ENCODE measurements at places on chromosomes 6 and 20. TPM values are rescaled to one million over a fixed set of nuclear protein-coding genes. Genes with fewer than 3 reads are reported as not detected.

GRCh38 chr20:51926670-51927305 is 124.5 kb upstream of the SALL4 start:
- no peak for DNase-seq

DNA sequence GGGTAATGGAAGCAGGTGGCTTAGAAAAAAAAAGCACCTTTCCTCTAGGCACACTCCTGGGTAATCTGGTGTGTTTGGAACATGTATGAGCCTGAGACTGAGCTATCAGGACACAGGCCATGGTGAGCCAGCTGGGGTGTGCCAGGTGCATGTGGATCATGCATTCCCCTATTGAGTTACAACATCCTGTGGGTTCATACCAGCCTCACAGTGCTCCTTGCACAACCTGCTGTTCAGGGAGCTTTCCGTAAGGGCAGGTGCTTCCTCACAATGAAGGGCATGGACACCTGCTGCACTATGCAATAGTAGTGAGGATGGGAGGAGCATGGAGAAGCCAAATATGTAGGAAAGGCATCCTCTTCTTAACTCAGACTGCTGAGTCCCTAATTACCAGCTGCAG is 197.2 kb upstream of the SUPT3H start:
- no peak for DNase-seq

The SASH1 gene
- 5.3 TPM for total RNA-seq

DNA sequence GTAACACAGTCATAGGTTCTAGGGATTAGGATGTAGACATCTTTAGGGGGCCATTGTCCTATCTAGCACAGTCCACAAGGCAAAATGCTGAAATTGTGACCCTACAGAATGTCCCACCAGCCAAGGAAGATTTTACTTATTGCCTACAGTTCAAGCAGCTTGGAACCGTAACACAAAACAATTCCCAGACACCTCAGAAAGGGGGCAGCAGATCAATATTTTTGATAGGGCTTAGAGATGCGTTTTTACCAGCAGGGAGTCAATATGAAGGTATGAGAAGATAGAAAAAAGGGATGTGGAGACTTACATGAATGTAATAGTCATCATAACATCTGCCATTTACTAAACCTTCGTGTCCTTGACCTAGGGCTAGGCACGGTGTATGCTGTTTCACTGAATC is 81.0 kb downstream of the TMEM170B start:
- no peak for DNase-seq

The SMIM13 gene
- 16.0 TPM for total RNA-seq

DNA sequence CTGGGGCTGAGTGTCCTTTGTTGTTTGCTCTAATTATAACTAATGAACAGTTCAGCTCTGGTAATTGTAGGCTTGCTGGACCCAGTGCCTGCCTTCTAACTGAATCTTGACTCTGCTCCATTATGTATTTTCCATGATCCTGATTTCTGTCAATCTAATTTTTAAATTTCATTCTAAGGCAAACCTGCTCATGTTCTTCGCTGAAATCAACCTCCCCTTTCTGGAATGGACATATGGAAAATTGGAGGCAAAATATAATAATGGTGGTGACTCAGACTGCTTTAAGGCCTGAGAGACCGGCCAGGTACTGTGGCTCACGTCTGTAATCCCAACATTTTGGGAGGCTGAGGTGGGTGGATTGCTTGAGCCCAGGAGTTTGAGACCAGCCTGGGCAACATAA is 182.7 kb upstream of the AKAP12 start:
- DNase-seq = no peak

- DNase-seq = no peak
These were observed 693 bp upstream of the GNAS-AS1 start for GRCh38 chr20:58851221-58851968.

Data from hepatocyte (in vitro differentiated cells).